AG08395 (cell line): ENCODE measurements at places on chromosomes 12 and 14.

DNA sequence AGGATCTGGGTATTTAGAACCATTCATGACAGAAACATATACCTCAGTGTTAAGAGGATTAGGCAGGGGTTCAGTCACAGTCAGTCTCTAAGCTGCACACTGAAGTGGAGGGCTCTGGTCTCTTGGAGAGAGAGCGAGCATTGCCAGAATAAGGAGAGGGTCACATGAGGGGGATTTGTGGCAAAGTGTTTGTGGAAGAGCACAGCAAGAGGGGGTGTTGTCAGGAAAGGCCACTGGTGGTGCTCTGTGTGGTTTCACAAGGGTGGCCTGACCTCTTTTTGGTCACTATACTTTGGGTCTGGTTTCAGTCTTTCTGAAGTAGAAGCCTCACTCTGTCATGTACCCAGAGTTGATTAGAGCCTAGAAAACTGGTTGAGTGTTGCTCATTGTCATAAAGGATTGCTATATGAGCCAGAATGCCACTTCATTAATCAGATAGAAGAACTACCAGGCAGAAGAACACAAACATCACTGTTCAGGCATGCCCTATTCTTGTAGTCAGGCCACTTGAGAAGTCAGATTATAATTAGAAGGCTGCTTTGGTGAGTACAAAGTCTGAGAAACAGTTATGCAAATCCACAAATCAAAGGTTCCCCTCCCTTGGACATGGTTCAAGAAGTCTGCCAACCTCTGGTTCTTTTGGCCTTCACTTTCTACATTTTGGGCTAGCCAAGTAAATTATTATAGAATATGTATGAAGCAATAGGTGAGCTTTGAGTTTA lies 8.4 kb downstream of the TMEM19 start:
- DNase-seq: no peak

DNA sequence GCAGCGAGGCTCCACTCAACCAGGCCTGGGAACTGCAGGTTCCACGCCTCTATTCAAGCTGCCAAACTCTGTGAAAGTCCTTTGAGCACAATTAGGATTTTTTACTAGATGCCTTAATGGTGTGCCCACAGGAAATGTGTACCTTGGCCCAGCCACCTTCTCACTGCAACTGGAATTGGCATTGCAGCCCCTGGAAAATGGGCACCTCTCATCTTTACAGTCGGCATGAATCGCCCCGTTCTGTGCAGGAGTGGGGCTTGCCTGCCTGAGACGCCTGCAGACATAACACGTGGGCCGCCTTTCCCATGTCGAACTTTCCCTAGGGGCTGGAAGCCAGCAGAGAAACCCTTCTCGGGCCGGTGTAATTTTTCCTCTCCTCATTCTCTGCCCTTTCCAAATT lies 42.0 kb upstream of the ELK3 start:
- no peak for DNase-seq

- no peak for DNase-seq
These were observed 153.4 kb downstream of the EFCAB11 start for GRCh38 chr14:89801136-89801535.

- DNase-seq: no peak
These were observed 574.3 kb downstream of the KCNH5 start for GRCh38 chr14:62470935-62471334.

- DNase-seq: no peak
These were observed 77.3 kb upstream of the TTC7B start for GRCh38 chr14:90893510-90893909.

DNA sequence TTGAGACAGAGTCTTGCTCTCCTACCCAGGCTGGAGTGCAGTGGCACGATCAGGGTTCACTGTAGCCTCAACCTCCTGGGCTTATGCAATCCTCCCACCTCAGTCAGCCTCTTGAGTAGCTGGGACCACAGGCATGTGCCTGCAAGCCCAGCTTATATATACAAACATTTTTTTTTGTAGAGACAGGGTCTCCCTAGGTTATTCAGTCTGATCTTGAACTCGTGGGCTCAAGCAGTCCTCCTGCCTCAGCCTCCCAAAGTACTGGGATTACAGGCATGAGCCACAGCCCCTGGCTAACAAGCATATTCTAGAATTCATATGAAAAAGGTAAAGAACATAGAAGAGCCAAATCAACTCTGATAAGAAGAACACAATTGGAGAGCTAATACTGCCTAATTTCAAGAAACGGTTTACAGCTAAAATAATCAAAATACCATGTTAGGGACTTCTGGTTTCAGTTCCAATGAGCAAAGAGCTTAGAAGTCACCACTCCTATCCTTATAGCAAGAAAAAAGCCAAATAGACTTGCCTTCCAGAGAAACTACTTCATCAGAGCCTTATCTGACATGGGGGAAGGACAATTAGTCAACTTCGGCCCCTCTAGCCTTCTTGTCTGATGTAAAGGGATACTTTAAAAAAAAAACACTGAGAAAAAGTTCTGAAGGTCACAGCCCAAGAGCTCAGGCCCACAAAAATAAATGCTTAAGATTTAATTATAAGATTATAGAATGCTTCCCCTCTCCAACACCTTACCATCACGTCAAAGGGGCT lies 37.6 kb downstream of the TMEM116 start:
- no peak for DNase-seq

GRCh38 chr12:115355301-115355700 lies 671.3 kb upstream of the TBX3 start:
- DNase-seq: no peak

DNA sequence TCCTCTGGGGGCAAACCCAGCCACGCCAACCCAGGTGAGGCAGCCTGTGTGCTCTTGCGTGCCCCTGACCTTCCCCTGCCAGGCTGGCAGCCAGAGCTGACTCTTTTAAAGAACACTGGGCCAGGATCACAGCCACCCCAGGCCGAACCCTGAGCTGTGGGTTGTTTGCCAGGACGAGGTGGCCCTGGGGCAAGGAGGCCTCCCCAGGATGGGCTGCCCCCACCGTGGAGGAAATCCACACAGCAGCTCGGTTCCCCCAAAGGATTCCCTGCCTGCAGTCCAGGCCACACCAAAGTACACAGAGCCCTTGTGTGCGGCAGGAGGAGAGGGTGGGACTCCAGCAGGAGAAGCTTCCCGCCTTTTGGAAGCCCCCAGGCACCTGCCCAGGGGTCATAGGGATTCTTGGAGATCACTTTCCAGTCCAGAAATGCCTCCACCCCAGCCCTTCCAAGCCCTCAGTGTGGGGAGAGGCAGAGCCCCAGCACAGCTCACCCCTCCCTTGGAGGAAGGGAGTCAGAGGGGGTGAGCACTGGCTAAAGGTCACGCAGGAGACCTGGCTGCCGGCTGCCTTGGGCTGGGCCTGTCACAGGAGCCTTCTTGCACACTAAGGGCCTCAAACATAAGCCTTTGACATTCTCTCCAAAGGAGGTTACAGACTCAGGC lies 115.6 kb downstream of the CALM1 start:
- DNase-seq: no peak

GRCh38 chr12:7645395-7646177 lies 20.1 kb downstream of the APOBEC1 start:
- peak; percentile 46 for DNase-seq

DNA sequence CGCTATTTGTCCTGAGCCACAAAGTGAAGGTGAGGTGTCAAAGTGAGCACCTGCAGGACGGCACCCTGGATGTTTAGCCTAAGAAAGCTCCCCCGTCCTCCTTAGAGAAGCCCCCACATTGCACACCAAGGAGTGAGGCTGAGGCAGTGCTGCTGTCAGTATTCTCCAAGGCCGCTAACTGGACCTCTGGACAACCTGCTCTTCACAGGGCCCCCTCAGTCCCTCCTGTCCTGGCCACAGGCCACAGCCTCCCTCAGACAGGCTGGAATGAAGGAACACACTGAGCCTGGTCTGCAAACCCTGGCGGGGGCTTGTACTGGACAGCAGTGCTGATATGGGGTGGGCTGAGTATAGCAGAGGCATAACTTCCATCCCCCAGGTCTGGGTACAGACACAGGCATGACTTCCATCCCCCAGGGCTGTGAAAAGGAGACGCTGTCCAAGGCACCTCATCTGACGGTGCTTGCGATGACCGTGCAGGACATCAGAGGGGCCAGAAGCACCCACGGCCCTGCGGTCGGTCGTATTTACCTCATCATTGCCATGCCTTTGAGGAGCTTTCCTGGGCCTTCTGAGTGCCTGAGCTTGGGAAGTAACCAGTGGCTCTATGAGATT lies 82.4 kb upstream of the DIO3 start:
- no peak for DNase-seq

- no peak for DNase-seq
These were observed 70.6 kb upstream of the GSC start for GRCh38 chr14:94840467-94840866.

DNA sequence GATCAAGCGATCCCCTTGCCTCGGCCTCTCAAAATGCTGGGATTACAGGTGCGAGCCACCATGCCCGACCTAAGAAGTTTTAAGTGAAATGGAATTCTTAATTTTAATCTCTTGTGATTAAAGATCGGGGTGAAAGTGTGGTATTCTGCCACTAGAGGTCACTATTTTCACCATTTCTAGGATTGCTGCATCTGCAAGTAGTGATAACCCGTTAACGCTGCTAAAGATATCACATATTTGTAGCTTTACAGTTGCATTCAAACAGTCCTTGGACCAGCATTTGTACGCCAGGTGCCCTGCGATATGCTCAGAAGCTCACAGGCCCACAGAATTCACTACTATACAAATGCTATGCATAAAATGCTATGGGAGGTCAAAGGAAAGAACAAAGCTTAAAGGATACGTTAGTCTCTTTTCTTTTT lies 19.3 kb downstream of the CCDC62 start:
- peak; percentile 75 for DNase-seq
